Trophoblast cell (in vitro differentiated cells and primary cell): ENCODE measurements at places on chromosomes 4 and X.

GRCh38 chrX:97790850-97791249 lies 907.1 kb downstream of the RPA4 start:
- H3K4me1 ChIP-seq: no peaks in the 10 kb centered on the region
- H3K27me3 ChIP-seq: no peaks in the 10 kb centered on the region
- H3K36me3 ChIP-seq: no peaks in the 10 kb centered on the region

- no peak overlapping the region for H3K27ac ChIP-seq
- H3K4me3 ChIP-seq: no peak overlapping the region
- DNase-seq: no peak
- no peaks in the 10 kb centered on the region for H3K36me3 ChIP-seq
- H3K4me1 ChIP-seq: no peaks in the 10 kb centered on the region
These were observed 199.8 kb upstream of the NOCT start for GRCh38 chr4:138815811-138816210.

- no peak for DNase-seq
- H3K27ac ChIP-seq: no peak overlapping the region
- H3K27me3 ChIP-seq: no peaks in the 10 kb centered on the region
- no peaks in the 10 kb centered on the region for H3K36me3 ChIP-seq
- no peaks in the 10 kb centered on the region for H3K4me1 ChIP-seq
These were observed 550.5 kb upstream of the BOD1L1 start for GRCh38 chr4:14177987-14178386.

GRCh38 chr4:17030543-17030942 lies 132.1 kb upstream of the LDB2 start:
- no peaks in the 10 kb centered on the region for H3K36me3 ChIP-seq
- H3K4me1 ChIP-seq: no peaks in the 10 kb centered on the region
- H3K4me3 ChIP-seq: no peak overlapping the region
- no peak for DNase-seq
- no peak overlapping the region for H3K27ac ChIP-seq

- H3K27me3 ChIP-seq: no peaks in the 10 kb centered on the region
- no peak for DNase-seq
- H3K36me3 ChIP-seq: no peaks in the 10 kb centered on the region
- H3K4me3 ChIP-seq: no peak overlapping the region
- H3K27ac ChIP-seq: no peak overlapping the region
- H3K4me1 ChIP-seq: no peaks in the 10 kb centered on the region
These were observed 189.8 kb upstream of the PPP1R2C start for GRCh38 chrX:42967681-42968300.

DNA sequence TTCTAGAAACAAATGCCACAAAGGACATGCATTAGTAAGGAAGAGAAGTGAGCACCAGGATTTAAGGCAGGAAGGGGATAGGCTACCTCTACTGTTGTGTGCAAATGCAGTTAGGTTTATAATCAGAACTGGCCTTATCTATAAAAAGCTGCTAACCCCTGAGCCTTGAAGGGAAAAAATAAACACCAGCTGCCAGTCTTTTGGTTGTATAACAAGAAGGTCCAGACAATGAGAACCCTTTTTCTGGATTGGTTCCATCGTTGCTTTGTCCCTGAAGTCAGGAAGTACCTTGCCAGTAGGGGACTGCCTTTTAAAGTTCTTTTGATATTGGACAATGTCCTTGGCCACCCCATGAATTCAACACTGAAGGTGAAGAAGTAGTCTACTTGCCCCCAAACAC lies 126.7 kb upstream of the OTUD4 start:
- H3K27me3 ChIP-seq: no peaks in the 10 kb centered on the region
- no peak overlapping the region for H3K27ac ChIP-seq
- H3K4me1 ChIP-seq: no peaks in the 10 kb centered on the region
- no peak for DNase-seq
- no peak overlapping the region for H3K4me3 ChIP-seq

DNA sequence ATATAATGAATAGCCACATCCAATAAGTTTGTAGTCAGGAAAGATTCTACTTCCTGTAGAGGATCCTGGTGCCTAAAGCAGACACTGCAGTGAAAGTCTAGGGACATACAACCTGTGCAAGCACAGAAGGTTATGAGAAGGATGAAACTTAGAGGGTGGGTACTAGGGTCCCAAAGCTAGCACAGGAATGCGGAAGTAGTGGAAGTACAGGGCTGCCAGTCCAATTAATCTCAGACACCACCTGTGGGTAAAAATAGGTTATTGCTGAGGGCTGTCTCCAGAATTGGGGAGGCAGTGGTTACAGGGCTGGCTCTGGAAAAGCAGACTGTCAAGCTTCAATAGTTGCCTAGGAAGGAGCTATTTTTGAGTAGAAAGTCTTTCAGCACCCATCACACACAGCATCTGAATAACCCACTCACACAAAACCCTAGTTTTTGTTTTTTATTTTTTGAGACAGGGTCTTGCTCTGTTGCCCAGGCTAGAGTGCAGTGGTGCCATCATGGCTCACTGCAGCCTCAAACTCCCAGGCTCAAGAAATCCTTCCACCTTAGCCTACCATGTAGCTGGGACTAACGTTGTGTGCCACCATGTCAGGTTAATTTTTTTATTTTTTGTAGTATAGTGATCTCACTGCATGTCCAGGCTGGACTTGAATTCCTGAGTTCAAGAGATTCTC lies 50.8 kb upstream of the ELF2 start:
- no peak for DNase-seq
- H3K4me1 ChIP-seq: no peaks in the 10 kb centered on the region
- no peak overlapping the region for H3K27ac ChIP-seq
- no peaks in the 10 kb centered on the region for H3K27me3 ChIP-seq

GRCh38 chr4:188550296-188550695 lies 411.1 kb downstream of the TRIML1 start:
- DNase-seq: no peak
- no peak overlapping the region for H3K4me3 ChIP-seq
- H3K27me3 ChIP-seq: no peaks in the 10 kb centered on the region
- H3K4me1 ChIP-seq: peaks cover 6% of the 10 kb centered on the region

DNA sequence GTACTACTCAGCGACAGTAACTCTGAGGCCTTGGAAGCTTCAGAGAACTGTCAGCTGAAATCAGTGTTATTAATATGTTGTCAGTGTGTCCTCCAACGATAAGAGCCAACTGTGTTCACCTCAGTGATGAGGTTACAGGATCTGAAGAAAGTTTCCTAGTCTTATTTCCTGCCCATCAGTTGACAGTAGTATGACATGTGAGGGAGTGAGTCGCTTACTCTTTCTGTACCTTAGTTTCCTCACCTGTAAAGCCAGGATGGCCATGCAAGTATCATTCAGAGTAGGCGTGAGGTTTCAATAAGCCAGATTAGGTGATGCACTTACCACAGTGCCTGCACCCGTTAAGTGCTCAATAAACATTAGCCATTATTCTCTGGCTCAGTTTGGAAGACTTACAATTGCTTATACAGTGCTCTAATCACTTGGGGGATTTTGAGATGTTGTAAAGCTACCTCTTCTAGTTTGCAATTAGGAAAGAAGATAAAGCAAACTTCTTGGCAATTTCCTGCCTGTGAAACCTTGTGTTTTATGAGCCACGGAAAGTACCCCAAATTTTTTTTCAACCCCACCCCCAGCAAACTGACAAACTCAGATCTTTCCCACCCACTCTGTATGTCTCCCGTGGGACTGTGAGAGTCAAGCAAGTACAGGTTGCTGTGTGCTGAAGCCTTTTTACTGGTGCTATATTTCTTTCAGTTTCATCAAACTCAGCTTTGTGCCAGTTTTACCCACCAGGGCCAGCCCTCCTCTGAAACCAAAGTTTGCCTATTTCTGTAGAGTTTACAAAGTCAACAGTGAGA lies 62.2 kb downstream of the ANXA3 start:
- no peak for DNase-seq
- H3K4me1 ChIP-seq: no peaks in the 10 kb centered on the region
- H3K4me3 ChIP-seq: no peak overlapping the region
- no peaks in the 10 kb centered on the region for H3K27me3 ChIP-seq
- H3K27ac ChIP-seq: no peak overlapping the region
- H3K36me3 ChIP-seq: peaks cover 3% of the 10 kb centered on the region

DNA sequence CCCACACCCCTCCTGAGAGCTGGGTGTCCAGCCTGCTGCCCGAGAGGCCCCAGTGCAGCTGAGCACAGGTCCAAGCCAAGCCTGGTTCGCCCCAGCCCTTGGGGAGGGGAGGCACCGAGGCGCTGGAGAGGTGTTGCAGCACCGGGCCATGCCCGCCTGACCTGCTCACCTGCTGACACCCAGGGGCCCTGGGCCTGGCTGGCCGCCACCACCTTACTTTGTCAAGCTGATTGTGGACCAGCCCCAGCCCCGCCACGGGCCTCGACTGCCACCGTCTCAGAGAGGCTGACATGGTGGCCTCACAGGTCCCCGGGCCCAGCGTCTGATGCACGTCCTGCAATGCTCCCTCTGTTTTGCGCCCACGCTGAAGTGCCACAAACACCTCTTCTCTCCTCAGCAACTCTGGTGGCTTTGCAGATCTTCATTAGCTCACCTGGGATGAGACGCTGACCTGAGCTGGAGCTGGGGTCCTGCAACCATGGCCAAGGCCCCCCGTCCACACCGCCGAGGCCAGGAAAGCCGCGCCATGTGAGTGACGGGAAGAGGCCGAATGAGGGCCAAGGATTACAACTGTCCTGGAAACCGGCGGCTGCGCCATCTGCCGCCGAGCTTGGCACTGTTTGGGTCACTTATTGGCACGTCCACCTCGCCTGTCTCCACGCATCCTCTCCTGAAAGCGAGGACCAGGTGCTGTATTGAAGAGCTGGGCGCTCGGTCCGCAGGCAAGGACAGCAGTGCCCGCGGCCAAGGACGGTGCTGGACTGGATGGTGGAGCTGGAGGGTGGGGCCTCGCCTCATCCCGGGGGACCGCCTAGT lies 7.6 kb downstream of the CPLX1 start:
- H3K27me3 ChIP-seq: peaks cover 9% of the 10 kb centered on the region
- DNase-seq: no peak
- no peak overlapping the region for H3K27ac ChIP-seq

GRCh38 chrX:153468008-153468580 lies 2.3 kb downstream of the HAUS7 start:
- peaks cover 2% of the 10 kb centered on the region for H3K36me3 ChIP-seq
- H3K4me1 ChIP-seq: peaks cover 7% of the 10 kb centered on the region
- no peak overlapping the region for H3K27ac ChIP-seq
- H3K4me3 ChIP-seq: no peak overlapping the region
- no peaks in the 10 kb centered on the region for H3K27me3 ChIP-seq

GRCh38 chr4:56235011-56235410 lies 152.3 kb downstream of the AASDH start:
- peaks cover 3% of the 10 kb centered on the region for H3K36me3 ChIP-seq
- no peaks in the 10 kb centered on the region for H3K27me3 ChIP-seq

DNA sequence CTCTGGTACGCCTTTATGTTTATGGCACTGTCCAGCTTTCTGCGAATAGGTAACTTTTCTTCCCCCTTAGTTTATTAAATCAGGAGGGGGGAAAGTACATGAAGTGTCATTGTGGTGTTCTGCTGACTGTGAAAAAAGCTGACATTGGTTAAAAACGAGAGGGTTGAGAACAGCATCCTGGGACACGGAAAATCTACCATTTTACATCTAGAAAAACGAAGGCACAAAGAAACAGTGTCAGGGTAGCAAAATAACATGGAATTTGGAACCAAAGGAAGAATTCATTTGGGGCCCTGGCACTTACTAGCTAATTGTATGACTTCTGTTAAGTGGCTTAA lies 1.2 kb upstream of the AMOT start:
- no peak overlapping the region for H3K4me3 ChIP-seq
- no peak for DNase-seq
- H3K27ac ChIP-seq: no peak overlapping the region
- H3K27me3 ChIP-seq: no peaks in the 10 kb centered on the region
- peaks cover 7% of the 10 kb centered on the region for H3K4me1 ChIP-seq

- no peak overlapping the region for H3K27ac ChIP-seq
- no peak for DNase-seq
- H3K36me3 ChIP-seq: no peaks in the 10 kb centered on the region
- H3K27me3 ChIP-seq: no peaks in the 10 kb centered on the region
These were observed 102.3 kb downstream of the PSAPL1 start for GRCh38 chr4:7332216-7333023.

DNA sequence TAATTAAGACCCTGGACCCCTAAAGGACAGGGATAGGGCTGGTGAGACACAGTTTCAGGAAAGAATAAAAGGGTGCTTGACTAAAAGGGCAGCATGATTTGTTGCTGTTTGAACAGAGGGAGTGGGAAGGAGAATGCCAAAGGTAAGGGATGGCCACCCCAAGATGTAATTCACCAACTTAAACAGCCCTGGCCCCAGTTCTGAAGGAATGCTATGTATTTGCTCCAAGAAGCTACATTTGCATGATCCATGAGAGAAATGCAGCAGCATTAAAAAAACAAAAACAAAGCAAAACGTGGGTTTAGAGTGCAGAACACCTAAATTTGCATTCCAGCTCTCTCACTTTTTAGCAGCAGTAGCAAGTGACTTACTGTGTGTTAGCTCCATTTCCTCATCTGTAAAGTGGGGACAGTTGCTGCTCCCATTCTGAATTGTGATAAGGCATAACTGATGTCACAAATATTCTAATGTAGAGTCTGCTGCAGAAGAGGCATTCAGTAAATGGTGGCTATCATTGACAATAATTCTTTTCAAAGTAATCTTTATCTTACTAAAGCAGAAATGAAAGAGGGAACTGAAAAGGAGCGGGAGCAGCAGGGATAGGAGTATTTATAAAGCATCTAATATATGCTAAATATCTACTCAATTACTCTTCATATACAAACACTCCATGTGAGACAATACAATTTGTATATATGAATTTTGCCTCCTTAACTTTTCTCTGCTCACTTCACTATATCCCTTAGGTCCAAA lies 115.8 kb downstream of the PPARGC1A start:
- H3K36me3 ChIP-seq: no peaks in the 10 kb centered on the region
- no peak overlapping the region for H3K4me3 ChIP-seq
- no peak for DNase-seq
- no peaks in the 10 kb centered on the region for H3K4me1 ChIP-seq

- H3K27ac ChIP-seq: no peak overlapping the region
- no peak for DNase-seq
- no peaks in the 10 kb centered on the region for H3K36me3 ChIP-seq
- H3K4me1 ChIP-seq: peaks cover 16% of the 10 kb centered on the region
These were observed 56.3 kb downstream of the FHDC1 start for GRCh38 chr4:152992466-152992865.

DNA sequence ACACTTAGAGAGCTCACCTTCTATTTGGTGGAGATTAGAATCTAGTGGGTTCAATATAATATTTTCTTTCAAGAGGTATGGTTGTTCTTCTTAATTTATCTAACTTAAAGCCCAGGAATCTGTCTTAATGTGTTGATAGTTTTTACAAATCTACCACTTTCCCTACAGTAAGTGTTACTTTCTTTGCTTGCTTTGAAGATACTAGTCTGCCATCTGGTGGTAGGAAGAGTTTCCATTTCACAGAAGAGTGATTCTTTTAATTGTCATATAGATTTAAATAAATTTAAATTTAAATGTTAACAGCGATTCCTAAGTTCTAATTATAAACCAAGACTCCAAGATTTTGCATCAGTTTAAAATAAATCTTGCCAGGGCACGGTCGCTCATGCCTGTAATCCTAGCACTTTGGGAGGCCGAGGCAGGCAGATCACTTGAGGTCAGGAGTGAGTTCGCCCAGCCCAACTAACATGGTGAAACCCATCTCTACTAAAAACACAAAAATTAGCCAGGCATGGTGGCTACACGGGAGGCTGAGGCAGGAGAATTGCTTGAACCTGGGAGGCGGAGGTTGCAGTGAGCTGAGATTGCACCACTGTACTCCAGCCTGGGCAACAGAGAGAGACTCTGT lies 43.5 kb downstream of the NUDT9 start:
- H3K36me3 ChIP-seq: no peaks in the 10 kb centered on the region
- H3K27me3 ChIP-seq: no peaks in the 10 kb centered on the region
- H3K4me1 ChIP-seq: no peaks in the 10 kb centered on the region
- no peak overlapping the region for H3K4me3 ChIP-seq
- peak; percentile 73 for DNase-seq

- no peaks in the 10 kb centered on the region for H3K27me3 ChIP-seq
- H3K4me3 ChIP-seq: no peak overlapping the region
- H3K27ac ChIP-seq: no peak overlapping the region
- no peaks in the 10 kb centered on the region for H3K4me1 ChIP-seq
These were observed 18.4 kb downstream of the NMU start for GRCh38 chr4:55617587-55618197.
